Stimulated activated effector memory CD8-positive, alpha-beta T cell treated with anti-CD3 and anti-CD28 coated beads, Interleukin-12 subunit alpha, Interleukin-12 subunit beta, amount 100 ng/mL, for 72 hours (primary cell): ENCODE measurements at places on chromosomes 16 and 17.

DNA sequence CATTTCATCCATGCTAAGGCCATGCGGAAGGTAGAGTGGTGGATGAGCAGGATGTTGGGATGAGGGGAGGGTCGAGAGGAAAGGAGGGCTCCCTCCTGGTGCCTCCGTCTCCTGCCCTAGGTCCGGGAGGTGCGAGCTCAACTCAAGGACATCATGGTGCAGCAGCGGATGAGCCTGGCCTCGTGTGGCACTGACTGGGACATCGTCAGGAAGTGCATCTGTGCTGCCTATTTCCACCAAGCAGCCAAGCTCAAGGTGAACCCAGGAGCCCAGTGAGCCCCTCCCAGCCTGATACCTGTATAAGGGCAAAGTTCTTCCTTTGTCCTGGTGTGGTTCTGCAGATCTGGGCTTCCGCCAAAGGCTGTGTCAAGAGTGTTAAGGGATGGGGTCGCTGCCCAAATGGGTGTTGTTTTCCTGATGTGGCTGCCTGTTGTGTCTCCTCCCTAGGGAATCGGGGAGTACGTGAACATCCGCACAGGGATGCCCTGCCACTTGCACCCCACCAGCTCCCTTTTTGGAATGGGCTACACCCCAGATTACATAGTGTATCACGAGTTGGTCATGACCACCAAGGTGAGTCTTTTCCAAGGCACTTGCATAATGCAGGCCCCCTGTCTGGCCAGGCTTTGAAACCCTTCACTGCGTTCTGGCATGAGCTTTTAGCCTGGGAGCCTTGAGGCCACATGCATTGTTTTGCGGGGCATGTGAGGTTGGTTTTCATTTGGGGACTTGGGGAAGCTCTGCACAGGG is 14.9 kb downstream of the DHX38 start:
- DNase-seq = no peak

DNA sequence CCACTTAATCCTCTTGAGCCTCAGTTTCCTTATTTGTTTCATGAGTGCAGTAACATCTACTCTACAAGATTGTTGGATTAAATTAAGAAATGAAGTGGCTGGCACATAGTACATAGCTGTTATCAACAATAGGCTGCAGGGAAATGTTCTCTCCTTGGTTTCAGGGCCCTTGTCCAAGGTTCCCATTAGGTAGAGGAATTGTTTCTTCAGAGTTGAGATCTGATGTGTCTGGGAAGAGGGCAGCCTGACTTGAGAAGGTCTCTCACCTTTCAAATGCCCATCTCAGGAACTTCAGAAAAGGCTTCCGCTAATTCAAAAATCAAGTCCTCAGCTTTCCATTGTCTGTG is 87.6 kb downstream of the RAB11FIP4 start:
- DNase-seq = no peak

DNA sequence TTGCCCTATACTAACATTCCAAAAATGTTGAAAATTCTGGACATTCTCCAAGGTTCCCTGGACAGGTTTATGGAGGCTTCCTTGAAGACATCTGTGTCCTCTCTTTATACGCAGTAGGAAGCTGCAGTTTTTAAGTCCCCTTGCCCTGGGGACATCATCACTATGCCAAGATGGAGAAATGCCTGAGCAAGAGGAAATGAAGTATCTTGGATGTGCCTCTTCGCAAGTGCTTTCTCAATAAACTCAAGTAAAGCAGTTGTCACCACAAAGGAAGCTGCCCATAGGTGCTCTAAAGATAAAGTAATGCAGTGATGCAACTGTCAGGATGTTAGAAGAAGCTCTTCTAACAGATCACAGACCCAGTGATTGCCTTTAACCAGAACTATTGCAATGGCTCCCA is 71.0 kb downstream of the CDYL2 start:
- no peak for DNase-seq

GRCh38 chr17:41665566-41666236 is 23.0 kb upstream of the EIF1 start:
- DNase-seq = peak; percentile 94

- no peak for DNase-seq
Measured at GRCh38 chr16:86877835-86878234, 299.5 kb downstream of the FOXL1 start.

- DNase-seq = no peak
Measured at GRCh38 chr16:57540387-57540786, 2.1 kb upstream of the ADGRG5 start.

DNA sequence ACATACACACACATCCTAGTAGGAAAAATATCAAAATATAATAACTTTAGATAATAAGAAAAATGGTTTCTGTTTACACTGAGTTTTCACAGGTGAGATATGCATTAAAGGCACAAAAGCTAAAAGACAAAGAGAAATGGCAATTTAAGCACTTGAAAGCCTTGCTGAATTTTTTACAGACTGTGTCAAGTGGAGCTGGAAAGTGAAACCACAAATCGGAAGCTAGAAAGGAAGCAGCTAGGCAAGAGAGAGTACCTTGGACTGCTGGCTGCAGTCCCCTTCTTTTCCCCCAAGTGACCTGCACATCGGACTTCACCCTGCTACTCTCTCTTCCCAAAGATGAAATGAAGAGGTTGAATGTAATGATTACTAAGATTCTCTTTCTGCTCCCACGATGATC is 135.1 kb downstream of the CDH13 start:
- no peak for DNase-seq

DNA sequence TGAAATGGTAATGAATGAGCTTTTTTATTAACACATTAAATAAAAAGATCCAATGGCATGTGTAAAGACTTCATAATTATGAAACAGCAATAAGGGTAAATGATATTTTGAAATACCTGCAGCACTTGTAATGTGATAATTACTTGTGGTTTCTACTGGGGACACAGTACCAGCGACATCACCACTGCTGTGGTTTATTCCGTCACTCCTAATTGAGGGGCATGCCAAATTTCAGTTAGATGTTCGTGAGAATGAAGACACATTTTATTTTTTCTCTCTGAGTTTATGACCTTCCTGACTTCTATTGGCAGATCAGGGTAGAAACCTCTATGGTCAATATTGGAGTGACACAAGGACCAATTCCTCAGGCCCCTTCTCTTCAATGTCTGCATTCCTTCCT is 131.9 kb upstream of the XYLT1 start:
- DNase-seq = no peak

- peak; percentile 86 for DNase-seq
Measured at GRCh38 chr17:81733507-81734404, 21.7 kb downstream of the SLC25A10 start.

DNA sequence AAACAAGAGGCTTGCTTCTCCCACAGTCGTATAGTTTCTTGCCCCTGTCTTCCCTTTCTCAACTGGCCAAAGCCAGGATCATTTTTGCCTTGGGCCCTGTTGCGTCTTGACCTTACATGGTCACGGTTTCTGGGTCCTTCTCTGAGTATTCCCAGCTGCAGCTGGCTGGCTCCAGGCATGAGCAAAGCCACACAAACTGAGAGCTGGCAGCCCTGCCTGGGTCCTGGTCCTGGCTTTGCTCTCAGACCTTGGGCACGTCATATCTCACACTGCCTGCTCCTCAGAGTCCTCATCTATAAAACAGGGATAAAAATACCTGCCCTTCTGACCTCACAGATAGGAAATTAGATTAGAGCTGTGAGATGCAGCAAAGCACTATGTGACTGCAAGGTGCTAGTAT is 277.6 kb downstream of the CBLN1 start:
- DNase-seq = no peak

- DNase-seq = no peak
Measured at GRCh38 chr17:8175795-8176196, 384 bp downstream of the TMEM107 start.

- no peak for DNase-seq
Measured at GRCh38 chr16:66414891-66415290, 12.2 kb upstream of the BEAN1 start.

DNA sequence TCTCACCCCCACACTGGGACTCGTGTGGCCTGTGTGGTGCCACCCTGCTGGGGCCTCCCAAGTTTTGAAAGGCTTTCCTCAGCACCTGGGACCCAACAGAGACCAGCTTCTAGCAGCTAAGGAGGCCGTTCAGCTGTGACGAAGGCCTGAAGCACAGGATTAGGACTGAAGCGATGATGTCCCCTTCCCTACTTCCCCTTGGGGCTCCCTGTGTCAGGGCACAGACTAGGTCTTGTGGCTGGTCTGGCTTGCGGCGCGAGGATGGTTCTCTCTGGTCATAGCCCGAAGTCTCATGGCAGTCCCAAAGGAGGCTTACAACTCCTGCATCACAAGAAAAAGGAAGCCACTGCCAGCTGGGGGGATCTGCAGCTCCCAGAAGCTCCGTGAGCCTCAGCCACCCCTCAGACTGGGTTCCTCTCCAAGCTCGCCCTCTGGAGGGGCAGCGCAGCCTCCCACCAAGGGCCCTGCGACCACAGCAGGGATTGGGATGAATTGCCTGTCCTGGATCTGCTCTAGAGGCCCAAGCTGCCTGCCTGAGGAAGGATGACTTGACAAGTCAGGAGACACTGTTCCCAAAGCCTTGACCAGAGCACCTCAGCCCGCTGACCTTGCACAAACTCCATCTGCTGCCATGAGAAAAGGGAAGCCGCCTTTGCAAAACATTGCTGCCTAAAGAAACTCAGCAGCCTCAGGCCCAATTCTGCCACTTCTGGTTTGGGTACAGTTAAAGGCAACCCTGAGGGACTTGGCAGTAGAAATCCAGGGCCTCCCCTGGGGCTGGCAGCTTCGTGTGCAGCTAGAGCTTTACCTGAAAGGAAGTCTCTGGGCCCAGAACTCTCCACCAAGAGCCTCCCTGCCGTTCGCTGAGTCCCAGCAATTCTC is 27.4 kb downstream of the STH start:
- DNase-seq = no peak
